Hepatocyte (in vitro differentiated cells): ENCODE measurements at places on chromosomes 13 and 19. TPM values are rescaled to one million over a fixed set of nuclear protein-coding genes. Genes with fewer than 3 reads are reported as not detected.

GRCh38 chr13:42498521-42498920 is 75.4 kb upstream of the TNFSF11 start:
- DNase-seq: no peak

DNA sequence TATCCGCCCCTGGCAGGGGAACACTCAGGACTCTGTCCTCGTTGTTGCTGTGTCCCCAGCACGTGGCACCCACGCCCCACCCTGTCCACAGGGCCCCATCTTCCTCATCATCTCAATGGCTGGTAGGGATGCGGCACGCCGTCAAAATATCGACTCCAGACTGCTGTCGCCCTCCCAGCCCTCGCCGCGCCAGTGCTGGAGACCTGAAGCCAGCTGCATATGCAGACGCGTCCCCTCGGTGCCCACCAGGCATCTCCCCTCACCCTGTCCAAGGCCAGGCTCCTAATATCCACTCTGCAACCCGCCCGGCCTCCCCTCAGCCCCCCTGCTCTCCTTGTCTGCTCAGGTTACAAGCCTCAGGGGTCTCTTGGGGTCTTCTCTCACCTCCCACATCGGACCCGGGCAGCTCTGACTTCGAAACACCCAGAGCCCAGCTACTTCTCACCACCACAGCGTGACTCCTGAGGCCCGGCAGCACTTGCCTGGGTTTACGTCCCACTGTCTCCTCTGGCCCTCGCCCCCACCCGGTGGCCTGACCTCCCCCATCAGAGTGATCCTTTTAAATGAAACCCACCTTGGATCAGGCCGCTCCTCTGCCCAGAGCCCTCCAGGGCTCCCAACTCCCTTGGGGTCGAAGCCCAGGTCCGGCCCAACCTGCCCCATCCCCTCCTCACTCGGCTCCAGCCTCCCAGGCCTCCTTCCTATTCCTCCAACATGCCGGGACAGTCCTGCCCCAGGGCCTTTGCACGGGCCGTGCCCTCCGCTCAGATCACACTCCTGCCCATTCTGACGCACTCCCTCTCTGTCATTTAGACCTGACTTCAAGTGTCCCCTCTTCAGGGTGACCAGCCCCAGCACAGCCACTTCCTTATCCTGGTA is 12.5 kb downstream of the PLIN4 start:
- DNase-seq: no peak

GRCh38 chr13:38763446-38764381 is 76.8 kb downstream of the FREM2 start:
- DNase-seq: peak; percentile 68

RHPN2 gene
- total RNA-seq: 67.6 and 67.9 TPM in 2 replicates

SIAH3 gene
- total RNA-seq: 0.04 and 0.23 TPM in 2 replicates

- no peak for DNase-seq
Observed at GRCh38 chr19:40686882-40687524, 3.4 kb downstream of the NUMBL start.
